ENCODE measurements at places on chromosomes 16 and 17.

DNA sequence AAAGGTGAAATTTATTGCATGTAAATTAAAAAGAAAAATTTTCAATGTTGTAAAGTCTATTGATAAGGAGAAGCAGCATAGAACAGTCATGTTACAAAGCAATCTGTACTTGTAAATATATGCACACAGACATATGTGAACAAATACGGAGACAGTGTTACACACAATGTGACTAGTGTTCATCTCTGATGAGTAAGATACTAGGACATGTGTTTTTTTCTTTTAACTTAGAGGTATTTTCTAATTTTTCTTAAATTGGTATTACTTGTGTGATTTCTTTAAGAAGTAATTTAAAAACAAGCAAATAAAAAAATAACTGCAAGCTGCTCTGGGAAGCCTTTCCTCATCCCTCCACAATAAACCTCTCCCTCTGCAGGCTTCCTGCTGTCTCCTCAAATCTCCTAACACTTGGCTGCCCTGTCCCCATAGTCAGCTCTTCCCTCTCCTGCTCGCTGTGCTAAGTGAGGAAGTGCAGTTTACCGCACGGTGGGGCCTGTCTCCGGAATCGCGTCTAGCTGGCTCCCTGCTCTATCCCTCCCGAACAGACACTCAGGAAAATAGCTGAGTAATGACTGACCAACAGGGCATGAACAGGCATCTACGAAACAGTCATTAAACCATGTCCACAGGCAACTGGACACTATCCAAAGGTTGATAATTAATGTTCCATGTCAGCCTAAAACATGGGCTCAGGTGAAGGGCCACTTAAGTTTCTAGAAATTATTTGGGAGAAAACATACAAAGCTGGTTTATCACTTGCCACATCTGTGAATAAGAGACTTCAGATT is 35.9 kb downstream of the CMTM4 start:
- peak; percentile 28 for DNase-seq

DNA sequence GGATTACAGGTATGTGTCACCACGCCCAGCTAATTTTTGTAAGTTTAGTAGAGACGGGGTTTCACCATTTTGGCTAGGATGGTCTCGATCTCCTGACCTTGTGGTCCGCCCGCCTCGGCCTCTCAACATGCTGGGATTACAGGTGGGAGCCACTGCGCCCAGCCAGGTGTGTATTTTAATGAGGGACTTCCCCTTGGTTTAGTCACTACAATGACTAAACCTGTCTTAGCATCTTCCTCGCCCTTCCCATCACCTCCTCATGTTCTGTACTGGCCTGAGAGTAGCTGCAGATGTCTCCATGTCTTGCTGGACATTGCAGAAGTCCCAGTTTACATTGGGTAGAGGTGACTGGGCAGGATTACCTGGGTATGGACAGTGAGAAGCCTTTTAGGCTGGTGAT is 9.6 kb downstream of the SLC7A6 start:
- DNase-seq, result no peak

- DNase-seq, result no peak
Measured at GRCh38 chr17:36935671-36936454, 1.4 kb upstream of the LHX1 start.

DNA sequence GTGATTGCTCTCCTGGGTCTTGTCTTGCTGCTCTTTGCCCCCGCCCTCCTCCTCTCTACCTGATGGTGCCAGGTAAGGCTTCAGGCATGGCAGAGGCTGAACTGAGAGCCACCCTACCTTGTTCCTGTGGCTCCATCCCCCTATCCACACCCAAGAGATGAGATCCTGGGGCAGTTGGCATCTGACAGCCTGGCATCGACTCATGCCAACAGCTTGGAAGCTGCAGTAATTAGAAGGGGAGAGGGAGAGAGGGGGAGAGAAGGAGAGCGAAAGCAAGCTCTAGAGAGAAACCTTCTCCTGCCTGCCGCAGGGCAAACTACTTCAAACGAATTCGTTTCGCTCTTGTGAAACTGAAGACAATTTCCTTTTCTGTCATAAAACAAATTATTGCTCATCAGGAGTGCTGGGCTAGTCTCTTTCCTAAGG is 13.8 kb upstream of the SP6 start:
- no peak for DNase-seq

- DNase-seq, result no peak
Measured at GRCh38 chr17:78108726-78109488, 19.6 kb downstream of the TMC6 start.

DNA sequence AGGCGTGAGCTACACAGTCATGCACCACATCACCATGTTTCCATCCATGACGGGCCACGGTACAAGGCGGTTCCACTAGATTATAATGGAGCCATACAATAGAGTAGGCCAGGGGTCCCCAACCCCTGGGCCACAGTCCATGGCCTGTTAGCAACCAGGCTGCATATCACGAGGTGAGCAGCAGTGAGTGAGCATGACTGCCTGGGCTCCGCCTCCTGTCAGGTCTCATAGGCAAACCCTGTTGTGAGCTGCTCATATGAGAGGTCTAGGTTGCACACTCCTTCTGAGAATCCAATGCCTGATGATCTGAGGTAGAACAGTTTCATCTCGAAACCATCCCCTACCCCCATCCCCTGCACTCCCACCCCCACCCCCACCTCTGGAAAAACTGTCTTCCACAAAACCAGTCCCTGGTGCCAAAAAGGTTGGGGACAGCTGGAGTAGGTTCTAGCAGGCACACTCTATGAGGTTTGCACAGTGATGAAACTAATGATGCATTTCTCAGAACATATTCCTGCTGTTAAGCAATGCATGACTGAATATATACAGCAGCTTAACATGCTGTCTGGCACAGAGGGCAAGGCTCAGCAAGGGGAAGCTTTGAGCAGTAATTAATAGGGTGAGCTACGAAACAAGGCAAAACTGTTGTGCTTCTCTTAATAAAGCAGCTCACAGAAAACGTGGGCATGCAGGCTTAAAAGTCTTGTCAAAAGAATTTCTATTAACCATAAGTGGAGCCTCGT is 108.0 kb downstream of the VPS53 start:
- no peak for DNase-seq

GRCh38 chr16:50272687-50273381 is 6.5 kb downstream of the ADCY7 start:
- no peak for DNase-seq

DNA sequence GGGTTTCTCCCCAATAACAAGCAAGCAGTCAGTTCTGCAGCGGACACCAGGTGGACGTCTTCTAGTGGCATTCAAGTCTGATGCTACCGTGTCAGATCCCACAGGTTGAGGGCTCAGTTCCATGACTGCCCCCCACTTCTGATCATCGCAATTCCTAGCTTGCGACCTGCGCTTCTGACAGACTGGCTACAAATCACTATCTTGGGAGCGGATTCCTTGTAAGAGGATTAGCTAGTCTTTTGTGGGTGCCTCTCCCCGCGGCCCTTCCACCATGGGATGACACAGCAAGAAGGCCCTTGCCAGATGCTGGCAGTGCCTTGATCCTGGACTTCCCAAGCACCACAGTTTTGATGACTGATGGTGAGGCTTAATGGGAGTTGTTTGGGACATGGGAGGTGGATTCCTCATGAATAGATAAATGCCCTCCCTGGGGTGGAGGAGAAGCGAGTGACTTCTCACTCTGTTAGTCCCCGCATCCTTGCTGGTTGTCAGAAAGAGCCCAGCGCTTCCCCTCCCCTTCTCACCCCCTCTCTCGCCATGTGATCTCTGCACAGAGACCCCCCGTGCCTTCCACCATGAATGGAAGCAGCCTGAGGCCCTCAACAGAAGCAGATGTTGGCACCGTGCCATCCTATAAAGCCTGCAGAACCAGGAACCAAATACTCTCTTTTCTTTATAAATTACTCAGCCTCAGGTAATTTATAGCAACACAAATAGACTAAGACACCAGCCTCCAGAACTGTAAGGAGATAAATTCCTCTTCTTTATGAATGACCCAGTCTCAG is 19.1 kb downstream of the CDIP1 start:
- no peak for DNase-seq

Measured in thoracic aorta (tissue), 2 donors.